ENCODE measurements at places on chromosomes 3 and 15. TPM values are rescaled to one million over a fixed set of nuclear protein-coding genes. Genes with fewer than 3 reads are reported as not detected.

CAPN3 gene
- total RNA-seq: 4.5 TPM

CAV3 gene
- not detected for total RNA-seq

TXNRD3 gene
- total RNA-seq: 0.24 TPM

PLSCR4 gene
- total RNA-seq: not detected

LSMEM2 gene
- total RNA-seq: not detected

TRH gene
- not detected for total RNA-seq

IL17RB gene
- total RNA-seq: 2.3 TPM

PLA2G4E gene
- not detected for total RNA-seq
